Left ventricle myocardium inferior (tissue), 1 donor: ENCODE measurements at places on chromosomes 6 and 20. TPM values are rescaled to one million over a fixed set of nuclear protein-coding genes. Genes with fewer than 3 reads are reported as not detected.

SRC gene
- 4.2 TPM for total RNA-seq

ZMYND8 gene
- total RNA-seq: 37.9 TPM

- no peak for DNase-seq
Observed at GRCh38 chr6:90939906-90940305, 353.0 kb upstream of the MAP3K7 start.

- no peak for DNase-seq
Observed at GRCh38 chr20:36773107-36773596, 411 bp downstream of the DSN1 start.

GRCh38 chr20:20184706-20185105 lies 132.4 kb downstream of the CFAP61 start:
- no peak for DNase-seq

- no peak for DNase-seq
Observed at GRCh38 chr6:127950566-127951145, 49.8 kb upstream of the THEMIS start.

- DNase-seq: no peak
Observed at GRCh38 chr6:170050591-170051041, 240.3 kb downstream of the DLL1 start.

- DNase-seq: no peak
Observed at GRCh38 chr6:43682724-43683429, 4.7 kb downstream of the MRPS18A start.

DNA sequence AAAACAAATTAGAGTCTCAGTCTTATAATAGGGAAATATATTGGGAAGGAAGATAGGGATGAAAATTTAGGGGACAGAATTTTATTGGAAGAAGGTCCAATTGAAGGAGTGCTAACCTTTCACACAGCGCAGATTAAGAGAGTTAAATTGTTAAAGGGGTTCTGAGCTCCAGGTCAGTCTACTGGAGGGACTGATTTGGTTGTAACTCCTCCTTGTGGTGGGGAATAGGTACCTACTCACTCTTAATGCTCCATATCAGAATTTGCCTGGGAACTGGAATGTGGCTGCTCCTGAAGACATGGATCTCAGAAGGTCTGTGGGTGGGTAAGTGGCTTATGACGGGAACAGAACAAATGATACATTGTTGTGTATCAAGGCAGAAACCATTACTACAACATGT lies 143.5 kb downstream of the FLRT3 start:
- no peak for DNase-seq

DNA sequence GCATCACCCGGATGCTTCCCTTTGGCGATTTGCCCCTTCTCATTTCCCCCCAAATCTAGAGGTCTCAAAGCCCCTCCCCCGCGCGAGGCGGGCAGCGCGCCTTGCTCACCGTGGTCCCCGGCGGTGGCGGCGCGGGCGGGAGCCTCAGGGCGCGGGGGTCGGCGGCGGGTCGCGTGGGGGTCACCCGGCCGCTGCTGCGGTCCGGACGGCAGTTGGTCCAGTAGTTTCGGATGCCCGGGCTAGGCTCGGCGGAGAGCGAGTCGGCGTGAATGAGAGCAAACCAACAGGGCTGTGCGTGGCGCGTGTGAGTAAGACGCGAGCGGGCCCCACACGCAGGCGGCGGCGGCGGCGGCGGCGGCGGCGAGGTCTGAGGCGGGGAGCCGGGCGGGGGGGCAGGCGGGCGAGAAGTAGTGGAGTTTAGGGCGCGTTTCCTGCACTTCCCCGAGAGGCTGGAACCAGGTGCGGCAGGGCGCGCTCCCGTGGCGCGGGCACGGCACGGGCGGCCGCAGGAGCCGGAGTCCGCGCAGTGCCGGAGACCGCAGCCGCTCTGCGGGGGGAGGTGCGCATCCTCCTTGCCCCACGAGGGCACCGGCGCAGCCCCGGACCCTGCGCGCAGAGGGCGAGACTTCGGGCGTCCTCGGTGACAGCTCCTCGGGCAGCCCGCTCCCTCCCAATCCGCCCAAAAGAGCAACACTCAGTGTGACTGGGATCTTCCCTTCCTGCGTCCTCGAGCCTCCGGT lies 567 bp downstream of the HS3ST5 start:
- DNase-seq: no peak
